Aorta (tissue), 5 donors: ENCODE measurements at places on chromosomes 3 and 15. TPM values are rescaled to one million over a fixed set of nuclear protein-coding genes. Genes with fewer than 3 reads are reported as not detected.
A peak's percentile ranks its signal among the peaks of the same experiment; 100 is the strongest.

DNA sequence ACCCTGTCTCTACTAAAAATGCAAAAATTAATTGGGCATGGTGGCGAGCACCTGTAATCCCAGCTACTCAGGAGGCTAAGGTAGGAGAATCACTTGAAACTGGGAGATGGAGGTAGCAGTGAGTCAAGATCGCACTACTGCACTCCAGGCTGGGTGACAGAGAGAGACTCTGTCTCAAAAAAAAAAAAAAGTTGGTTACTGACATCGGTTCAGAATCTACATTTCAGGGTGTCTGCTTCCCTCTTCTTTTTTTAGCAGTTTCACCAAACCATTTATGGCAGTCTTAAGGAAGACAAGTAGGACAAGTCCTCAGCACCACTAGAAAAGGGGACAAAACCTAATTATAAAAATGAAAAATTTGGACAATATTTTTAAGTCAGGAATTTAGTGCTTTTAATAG is 3.3 kb upstream of the USP4 start:
- no peak for DNase-seq

- DNase-seq = peak; percentile 48
Measured at GRCh38 chr15:57527382-57528091, 64.2 kb upstream of the MYZAP start.

CYFIP1 gene
- total RNA-seq = 172 TPM

FETUB gene
- total RNA-seq = not detected
